ENCODE measurements at places on chromosomes 3 and 15.

GRCh38 chr15:74906067-74906449, 593 bp downstream of the FAM219B start:
- peak; percentile 57 for DNase-seq

- DNase-seq: no peak
These were observed 30.8 kb downstream of the BOC start for GRCh38 chr3:113242096-113242581.

- no peak for DNase-seq
These were observed 10.4 kb downstream of the ATP13A4 start for GRCh38 chr3:193544289-193544688.

- DNase-seq: no peak
These were observed 34.4 kb downstream of the SYNM start for GRCh38 chr15:99139276-99139675.

- no peak for DNase-seq
These were observed 56.4 kb downstream of the PLAAT1 start for GRCh38 chr3:193297421-193297820.

DNA sequence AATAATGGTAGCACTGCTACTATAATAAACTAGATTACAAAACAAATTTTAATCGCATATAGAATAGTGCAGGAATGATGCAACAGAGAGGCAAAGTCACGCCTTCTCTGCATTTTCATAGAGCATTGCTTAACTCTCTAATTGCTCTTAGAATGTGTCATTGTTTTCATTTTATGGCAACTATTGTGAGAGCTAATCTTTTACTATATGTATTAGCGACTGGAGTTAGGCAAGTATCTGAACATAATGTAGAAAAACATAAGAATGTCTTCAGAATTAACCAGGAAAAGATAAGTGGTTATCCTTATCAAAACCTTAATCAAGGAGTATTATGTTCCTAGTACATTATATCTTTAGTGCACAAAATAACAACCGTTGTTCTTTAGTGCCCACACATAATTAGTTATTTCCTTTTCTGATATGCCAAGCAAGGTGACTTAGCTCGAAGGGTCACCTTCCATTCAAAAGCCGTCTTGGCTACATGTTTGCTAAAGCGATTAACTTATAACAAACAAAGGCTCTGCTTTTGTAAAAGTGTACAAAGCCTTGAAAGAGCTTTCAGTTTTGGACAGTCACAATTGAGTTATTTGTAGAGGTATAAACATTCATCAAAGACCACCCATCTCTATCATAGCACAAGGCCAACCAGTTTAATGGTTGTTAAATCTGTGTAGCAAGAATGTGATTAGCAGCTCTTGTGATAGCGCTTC, 1328.9 kb downstream of the ROBO2 start:
- DNase-seq: no peak

- DNase-seq: no peak
These were observed 10.5 kb downstream of the ELP6 start for GRCh38 chr3:47503033-47503432.

DNA sequence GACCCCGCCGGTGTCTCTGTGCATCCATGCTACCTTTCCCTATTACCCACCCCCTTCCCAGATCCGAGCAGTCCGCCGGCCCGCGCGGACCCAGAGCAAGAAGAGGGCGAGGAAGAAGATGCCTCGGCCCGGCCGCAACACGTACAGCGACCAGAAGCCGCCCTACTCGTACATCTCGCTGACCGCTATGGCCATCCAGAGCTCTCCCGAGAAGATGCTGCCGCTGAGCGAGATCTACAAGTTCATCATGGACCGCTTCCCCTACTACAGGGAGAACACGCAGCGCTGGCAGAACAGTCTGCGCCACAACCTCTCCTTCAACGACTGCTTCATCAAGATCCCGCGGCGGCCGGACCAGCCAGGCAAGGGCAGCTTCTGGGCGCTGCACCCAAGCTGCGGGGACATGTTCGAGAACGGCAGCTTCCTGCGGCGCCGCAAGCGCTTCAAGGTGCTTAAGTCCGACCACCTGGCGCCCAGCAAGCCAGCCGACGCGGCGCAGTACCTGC, 788 bp downstream of the FOXB1 start:
- DNase-seq: peak; percentile 76

GRCh38 chr3:57147071-57147470, 18.1 kb downstream of the IL17RD start:
- no peak for DNase-seq

DNA sequence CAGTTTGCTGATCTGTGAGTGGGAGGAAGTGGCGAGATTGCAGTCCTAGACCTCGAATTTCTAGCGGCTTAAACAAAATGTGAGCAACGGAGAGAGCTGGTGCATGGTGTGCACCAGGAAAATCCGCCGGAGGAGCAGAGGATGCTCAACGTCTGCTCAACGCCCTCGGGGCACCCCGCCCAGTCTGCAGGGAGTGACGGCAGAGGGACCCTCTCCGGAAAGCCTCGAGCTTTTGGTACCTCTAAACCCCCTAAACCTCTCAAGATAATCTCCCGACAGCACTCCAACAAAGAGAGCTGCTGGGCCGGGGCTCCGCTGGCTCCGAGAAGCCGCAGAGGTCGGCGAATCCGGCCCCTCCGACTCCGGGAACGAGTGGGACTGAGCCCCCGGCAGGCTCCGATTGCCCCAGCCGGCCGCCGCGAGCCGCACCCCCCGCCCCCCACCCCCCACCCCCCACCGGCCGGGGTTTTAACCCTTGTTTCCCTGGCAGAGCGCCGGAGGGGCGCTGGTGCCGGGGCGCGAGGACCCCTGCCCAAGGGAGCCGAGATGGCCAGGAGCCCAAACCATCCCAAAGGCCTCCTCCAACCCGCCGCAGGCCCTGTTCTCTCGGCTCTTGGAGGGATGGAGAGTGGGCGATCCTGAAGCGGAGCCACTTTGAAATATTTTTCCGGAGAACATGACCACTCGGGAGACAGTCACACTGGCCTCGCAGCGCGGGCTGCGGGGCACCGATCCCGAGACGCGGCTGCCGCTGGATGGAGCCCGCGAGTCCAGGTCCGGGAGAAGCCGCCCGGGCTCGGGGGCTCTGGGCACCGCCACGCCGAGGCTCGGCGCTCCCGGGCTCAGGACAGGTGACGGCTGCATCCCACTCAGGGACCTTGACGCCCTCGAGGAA, 1.5 kb downstream of the MEGF11 start:
- peak; percentile 78 for DNase-seq

- peak; percentile 70 for DNase-seq
These were observed 296.3 kb downstream of the UACA start for GRCh38 chr15:70466895-70467529.

- peak; percentile 89 for DNase-seq
These were observed 1.4 kb downstream of the ACVR2B start for GRCh38 chr3:38454884-38455638.

DNA sequence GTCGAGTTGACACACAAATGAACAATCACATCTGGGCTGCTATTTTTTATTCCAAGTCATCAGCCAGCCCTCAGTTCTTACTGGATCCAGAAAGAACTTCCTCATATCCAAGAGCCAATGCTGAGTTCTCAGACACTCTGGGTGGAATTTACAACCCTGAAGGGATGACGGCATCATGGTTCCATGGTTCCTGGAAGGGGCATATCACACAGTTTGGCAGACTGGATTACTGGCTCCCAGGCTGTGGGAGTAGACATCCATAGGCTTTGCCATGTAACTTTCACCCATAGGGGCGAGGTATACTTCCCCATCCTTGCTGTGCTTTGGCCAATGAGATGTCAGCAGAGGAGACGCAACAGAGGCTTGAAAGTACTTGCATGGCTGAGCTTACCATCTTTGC, 26.9 kb upstream of the KBTBD12 start:
- no peak for DNase-seq

DNA sequence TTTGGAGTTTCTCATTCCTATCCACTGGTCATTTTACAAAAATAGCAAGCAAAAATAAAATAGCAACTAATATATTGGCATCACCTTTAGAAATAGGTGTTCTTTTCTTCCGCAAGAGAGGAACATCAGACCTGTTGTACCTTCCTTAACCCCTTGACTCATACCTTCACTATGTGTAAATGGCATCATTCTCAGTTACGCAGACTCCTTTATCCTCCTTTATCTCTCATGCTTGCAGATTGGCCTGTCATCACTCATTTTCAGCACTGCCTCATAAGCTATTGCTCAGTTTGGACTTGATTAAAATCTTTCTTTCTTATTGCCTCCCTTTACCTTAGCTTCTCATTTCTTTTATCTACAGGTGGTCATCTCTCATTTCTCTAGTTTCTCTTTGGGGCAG, 21.4 kb downstream of the ARHGEF26 start:
- DNase-seq: no peak

DNA sequence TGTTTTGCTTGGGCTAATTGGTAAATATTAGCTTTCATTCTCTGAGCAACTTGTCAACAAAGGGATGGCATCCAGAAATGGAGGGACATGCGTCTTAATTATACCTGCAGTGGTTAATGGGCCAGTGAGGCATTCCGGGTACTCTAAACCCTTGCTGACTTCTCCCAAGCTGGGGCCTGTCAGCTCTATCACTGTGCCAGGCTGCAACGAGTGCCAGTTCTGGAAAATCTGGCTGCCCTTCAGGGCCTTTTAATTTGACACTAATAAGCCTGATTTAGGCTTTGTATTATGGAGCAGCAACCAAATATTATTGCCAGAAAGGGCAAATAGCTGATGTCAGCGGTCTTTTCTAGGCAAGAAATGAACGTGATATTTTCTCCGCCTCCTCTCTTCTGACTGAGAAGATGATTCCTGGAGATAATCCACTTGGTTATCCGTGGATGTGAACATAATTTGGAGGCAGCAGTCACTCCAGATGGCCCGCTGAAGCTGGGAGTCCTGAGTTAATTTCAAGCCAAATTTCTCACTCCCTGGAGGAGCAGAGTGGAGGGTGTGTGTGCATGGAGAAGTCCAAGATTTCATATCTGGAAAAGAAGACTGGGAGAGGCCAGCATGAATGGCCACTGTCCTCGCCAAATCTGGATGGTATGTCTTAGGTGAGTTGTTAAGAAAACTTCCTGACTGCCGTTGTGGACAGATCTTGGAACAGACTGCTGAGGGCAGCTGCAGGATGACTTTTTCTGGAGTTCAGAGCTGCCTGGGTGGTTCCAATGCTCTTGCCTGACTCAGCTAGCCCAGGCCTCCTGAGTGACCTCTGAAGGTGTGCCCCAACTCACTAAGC, 44.4 kb upstream of the PSMD6 start:
- DNase-seq: no peak

GRCh38 chr3:181695661-181696491, 15.8 kb upstream of the SOX2 start:
- DNase-seq: no peak

GRCh38 chr3:107699682-107700081, 176.9 kb downstream of the BBX start:
- no peak for DNase-seq

DNA sequence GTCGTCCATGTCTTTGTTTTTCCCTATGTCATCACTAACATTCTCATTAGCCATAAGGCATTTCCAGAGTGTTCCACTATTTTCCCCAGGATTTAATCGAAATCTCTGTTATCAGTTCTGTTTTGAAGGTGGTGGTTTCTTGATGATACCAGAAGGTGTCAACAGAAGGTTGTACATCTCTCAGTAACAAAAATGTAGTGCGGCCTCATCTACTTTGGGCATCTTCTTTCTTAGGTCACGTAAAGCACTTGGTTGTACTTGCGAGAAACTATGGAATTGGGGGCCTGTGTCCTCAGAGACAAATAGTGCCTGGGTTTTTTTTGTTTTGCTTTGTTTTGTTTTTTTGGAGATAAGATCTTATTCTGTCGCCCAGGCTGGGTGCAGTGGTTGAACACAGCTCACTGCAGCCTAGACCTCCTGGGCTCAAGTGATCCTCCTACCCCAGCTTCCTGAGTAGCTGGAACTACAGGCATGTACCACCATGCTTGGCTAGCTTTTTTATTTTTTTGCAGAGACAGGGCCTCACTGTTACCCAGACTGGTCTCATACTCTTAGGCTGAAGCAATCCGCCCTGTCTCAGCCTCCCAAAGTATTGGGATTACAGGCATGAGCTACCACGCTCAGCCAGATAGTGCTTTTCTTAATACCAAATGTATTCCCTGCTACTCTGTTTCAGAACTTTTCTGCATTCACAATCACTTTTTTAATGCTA, 61.2 kb upstream of the FURIN start:
- no peak for DNase-seq

GRCh38 chr15:94306700-94307650, 75.6 kb downstream of the MCTP2 start:
- DNase-seq: no peak

- DNase-seq: no peak
These were observed 271.0 kb upstream of the TBL1XR1 start for GRCh38 chr3:177468331-177468730.

GRCh38 chr3:6097021-6097420, 763.9 kb upstream of the GRM7 start:
- DNase-seq: no peak

GRCh38 chr15:38247336-38247735, 5.3 kb upstream of the SPRED1 start:
- no peak for DNase-seq

DNA sequence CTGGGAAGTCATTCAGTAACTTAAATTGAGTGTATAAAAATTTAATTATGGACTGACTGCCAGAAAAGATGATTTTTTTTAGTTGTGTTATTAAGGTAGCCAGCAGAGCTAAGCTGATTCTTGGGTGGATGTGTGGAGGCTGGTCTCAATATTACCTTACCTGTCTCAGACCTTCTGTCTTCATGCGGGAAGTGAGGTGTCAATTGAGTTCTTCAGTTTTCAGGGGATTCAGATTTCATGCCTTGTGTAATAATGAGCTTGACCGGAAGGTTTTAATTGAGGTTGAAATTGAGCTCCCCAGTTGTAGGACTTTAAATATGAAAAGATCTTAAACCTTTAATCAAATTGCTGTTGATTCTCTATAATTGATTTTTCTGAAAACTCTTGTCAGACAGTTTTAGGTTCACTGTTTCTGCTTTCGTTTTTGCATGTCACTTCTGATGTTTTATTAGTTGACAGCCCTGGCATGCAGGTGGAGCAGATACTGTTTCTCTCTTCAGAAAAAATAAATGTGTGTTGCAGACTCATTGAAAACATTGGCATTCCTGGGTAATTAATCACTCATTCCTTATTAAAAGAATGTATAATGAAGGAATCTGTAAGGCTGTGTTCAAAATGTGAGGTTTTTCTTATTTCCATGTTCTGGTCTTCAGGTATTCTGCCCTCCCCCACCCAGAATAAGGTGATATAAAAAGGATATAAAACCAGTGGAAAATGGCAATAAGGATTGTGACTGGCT, 54.5 kb downstream of the PSMD6 start:
- DNase-seq: no peak

DNA sequence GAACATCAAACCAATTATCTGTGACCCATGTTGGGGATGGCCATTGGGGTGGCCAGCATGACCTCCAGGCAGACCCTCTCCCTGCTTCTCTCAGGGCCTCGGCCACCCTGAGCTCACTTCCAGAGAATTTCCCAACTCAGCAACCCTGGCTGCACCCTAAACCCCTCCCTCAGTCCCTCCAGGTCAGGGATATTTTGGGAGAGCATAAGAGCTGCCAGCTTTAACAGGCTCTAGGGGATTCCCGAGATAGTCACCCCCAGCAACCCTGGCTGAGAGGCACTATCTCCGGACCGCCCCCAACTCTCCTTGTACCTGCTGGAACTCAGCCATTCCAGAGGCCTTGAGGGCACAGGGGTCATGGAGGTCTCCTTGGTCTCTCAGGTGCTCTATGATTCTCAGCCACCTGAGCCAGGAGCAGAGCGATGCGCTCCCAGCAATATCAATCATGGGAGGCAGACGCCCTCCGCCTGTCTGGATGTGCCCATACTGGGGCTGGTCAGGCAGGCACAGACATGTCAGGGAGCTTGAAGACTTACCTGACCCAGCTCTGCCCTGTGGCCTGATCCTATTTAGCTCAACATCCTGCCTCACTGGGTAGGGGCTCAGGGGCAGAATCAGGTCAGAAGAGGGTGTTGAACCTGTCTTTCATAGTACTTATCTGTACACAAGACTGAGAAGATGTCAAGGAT, 34.9 kb upstream of the CILP start:
- DNase-seq: no peak

All from GM23338 (cell line).